ENCODE measurements at places on chromosomes 3 and 15. TPM values are rescaled to one million over a fixed set of nuclear protein-coding genes. Genes with fewer than 3 reads are reported as not detected.

Gene SNTN
- polyA plus RNA-seq, result not detected

Gene UBAP1L
- polyA plus RNA-seq, result 34.9 TPM

Gene SAMMSON
- polyA plus RNA-seq, result not detected

Gene C3orf85
- polyA plus RNA-seq, result not detected

- no peak overlapping the region for H3K27ac ChIP-seq
- DNase-seq, result no peak
- H3K36me3 ChIP-seq, result no peaks in the 10 kb centered on the region
- peaks cover 11% of the 10 kb centered on the region for H3K4me1 ChIP-seq
Observed at GRCh38 chr3:141305436-141305835, 62.9 kb upstream of the ZBTB38 start.

Data from adrenal gland (tissue), 19 donors.